T-helper 2 cell treated with Interferon-gamma antibody and Interleukin-4, amounts not matched to agents 5 μg/mL and 100 μg/mL, for 36 hours (primary cell): ENCODE measurements at places on chromosomes 1 and 21.

- no peak for DNase-seq
Observed at GRCh38 chr1:167628741-167629515, 1.1 kb upstream of the RCSD1 start.

DNA sequence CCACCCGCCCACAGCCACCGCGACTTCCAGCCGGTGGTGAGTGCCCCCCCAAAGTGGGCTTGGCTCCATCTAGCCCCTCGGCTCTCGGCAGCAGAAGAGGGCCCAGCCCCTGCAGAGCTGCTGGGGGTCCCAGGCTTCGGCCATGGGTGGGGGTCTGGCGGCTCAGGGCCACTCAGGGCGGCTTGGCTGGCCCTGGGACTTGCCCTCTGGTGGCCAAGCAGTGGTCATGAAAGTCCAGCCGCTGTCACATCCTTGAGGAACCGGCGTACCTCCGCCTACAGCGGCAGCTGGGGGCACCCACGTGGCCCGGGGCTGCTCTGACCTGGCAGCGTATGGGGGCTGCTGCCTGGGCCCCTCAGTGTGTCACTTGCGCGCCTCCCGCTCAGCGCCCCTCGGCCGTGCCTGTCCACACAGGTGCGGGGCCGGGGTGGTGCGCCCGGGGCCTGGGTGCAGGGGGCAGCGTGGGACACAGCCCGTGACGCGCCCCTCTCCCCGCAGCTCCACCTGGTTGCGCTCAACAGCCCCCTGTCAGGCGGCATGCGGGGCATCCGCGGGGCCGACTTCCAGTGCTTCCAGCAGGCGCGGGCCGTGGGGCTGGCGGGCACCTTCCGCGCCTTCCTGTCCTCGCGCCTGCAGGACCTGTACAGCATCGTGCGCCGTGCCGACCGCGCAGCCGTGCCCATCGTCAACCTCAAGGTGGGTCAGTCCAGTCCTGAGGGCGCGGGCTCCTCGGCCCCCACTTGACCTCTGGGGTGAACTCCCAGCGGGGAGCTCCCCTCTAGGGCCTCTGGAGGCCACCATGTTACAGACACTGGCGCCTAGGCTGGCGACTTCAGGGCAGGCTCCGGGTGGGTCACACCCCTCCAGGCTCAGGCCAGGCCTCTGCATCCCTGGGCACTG lies 32.4 kb downstream of the SLC19A1 start:
- no peak for DNase-seq

- no peak for DNase-seq
Observed at GRCh38 chr1:161019751-161020495, 1.0 kb downstream of the F11R start.

DNA sequence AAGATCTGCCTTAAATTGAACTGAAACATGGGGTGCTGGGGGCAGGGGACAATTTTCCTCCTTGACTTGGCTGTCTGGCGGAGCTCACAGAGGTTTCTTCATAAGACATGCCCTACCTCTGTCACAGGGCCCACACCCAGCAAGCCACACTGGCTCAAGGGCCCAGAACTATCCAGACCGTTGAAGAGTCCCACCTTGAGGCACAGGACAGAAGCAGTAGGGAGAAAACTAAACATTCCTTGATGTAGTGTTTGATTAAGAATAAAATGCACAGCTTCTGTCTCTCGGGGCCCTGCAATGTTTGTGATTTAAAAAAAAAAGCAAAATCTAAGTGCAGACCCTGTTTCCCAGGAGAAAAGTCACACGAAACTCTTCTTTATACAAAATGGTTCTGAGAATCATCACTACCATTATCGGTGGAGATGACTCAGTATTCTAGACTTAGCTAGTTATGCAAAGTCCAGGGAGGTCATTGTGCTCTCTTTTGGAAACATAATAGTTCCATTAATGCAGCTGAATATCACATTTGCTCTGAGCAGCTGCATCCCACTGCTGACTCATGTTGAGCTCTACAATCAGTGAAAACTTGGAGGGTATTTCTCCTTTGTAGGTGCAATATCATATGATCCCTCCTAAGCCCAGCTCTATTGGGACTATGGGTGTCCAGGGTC lies 53.6 kb upstream of the DIRAS3 start:
- no peak for DNase-seq

GRCh38 chr1:217240656-217241055 lies 390.2 kb downstream of the GPATCH2 start:
- DNase-seq = no peak

GRCh38 chr1:208312706-208313105 lies 68.5 kb upstream of the PLXNA2 start:
- no peak for DNase-seq
